ENCODE measurements at places on chromosomes 12 and 14. TPM values are rescaled to one million over a fixed set of nuclear protein-coding genes. Genes with fewer than 3 reads are reported as not detected.

PRIMA1 gene
- total RNA-seq: not detected

GLIPR1L1 gene
- not detected for total RNA-seq

SMAGP gene
- 12.3 TPM for total RNA-seq

DHH gene
- 0.65 TPM for total RNA-seq

Data from bladder microvascular endothelial cell (primary cell).